Stimulated activated CD4-positive, alpha-beta T cell treated with anti-CD3 and anti-CD28 coated beads, Interleukin-1b, Interleukin-23, amount 100 ng/mL, for 24 hours (primary cell): ENCODE measurements at places on chromosomes 7 and 10.

- no peak for DNase-seq
These were observed 27.8 kb downstream of the ZNF33A start for GRCh38 chr10:38038107-38038931.

DNA sequence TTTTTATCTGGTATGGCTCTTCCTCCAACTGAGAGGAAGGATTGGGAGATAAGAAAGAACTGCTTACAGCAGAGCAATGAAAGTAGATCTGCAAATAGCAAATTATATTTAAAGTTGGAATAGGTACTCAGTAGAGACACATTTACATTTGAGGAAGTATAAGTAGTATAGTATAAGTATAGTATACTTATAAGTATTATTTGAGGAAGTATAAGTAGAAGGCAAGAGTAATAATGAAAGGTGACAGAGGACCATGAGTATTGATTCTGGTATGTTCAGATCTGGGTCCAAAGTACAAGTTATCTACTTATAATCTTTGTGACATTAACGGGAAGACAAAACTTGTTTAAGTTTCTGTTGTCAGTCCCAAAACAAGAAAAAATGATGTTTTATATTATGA, 527.6 kb upstream of the SORCS1 start:
- no peak for DNase-seq

- DNase-seq, result no peak
These were observed 50.8 kb upstream of the SLC29A3 start for GRCh38 chr10:71268247-71268691.

DNA sequence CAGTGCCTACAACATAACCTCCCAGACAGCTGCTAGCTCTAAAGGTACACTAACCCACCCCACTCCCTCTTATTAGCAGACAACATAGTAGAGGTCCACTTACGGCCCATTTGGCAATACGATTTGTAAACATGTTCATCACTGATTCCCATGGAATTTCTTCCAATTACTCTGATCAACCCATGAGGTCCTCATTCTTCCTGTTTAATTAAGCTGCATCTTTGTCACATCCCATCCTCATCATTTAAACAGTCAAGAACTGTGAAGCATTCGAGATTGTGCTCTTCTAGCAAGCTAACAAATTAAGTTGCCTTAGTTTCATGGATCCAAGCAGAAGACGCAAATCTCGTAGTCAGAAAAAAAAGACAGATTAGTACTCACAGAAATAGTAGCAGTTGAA, 622.2 kb upstream of the VSTM2A start:
- no peak for DNase-seq

- no peak for DNase-seq
These were observed 38.2 kb downstream of the FKBP6 start for GRCh38 chr7:73366127-73366526.

GRCh38 chr10:49500412-49500811, 38.5 kb downstream of the ERCC6 start:
- no peak for DNase-seq

DNA sequence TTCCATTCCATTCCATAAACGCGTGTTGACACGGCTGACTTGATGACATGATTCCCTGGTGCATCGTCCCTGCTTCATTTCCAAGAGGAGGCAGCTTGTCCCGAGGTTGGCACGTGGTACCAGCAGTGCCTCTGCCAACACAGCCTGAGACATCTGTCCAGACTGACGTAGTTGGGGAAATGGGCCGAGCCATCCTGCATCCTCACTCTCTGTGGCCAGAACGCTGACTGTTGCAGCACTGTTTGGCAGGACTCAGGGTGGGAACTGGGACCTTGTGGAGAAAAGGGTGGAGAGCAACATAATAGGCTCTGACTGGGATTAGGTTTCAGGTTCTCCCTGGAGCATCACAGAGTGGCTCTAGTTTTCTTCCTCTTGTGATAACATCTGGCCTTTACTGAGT, 118.6 kb upstream of the BTBD16 start:
- no peak for DNase-seq

DNA sequence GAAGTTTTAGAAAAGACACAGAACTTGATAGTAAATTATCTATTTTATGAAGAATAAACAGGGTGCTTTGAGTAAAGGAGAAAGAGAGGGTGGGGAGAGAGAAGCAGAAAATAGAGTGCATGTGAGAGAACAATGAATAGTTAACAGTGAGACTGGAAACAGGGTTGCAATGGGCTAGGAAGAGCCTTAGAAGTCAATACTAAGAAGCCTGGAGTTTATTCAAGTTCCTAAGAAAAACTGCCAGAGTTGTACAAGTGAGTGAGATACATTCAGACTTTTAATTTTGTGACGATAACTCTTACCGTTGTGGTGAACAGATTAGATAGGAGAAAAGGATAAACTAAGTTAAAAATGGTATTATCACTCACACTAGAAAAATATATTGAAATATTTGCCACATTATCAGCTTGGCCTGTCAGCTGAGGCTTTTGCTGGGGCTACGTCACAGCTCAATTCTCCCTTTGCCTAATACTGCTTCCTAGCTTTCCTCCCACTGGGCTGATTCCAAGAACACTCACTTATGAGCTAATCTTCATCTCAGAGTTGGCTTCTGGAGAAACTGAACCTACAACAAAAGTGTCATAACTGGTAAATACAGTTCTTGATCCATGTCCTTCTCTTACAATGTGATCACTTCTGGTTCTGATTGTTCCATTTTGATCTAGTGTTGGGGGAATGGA, 92.7 kb downstream of the SEMA3D start:
- no peak for DNase-seq

DNA sequence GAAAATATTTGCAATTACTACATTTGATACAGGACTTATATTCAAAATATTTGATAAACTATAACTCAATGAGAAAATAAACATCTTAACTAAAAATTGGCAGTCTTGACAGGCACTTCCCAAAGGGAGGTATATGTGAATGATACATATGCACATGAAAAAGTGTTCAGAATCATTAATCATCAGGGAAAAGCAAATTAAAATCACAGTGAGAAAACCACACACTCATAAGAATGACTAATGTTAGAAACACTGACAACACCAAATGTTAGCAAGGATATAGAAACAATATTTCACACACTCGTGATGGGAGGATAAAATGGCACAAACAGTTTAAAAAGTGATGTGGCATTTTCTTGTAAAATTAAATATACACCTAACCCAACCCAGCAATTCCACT, 4.1 kb upstream of the VPS26A start:
- DNase-seq, result no peak
